HepG2 (cell line): ENCODE measurements at places on chromosomes 11 and 22. TPM values are rescaled to one million over a fixed set of nuclear protein-coding genes. Genes with fewer than 3 reads are reported as not detected.

DAGLA gene
- 2.3 and 3.9 TPM in 2 replicates for total RNA-seq

PHETA2 gene
- 0.07 TPM in 1 of 2 replicates, not detected in the other for total RNA-seq

TRIM64 gene
- total RNA-seq: not detected in 2 replicates

TLCD5 gene
- 4.1 and 6.1 TPM in 2 replicates for total RNA-seq
